Colonic mucosa (tissue), 4 donors: ENCODE measurements at places on chromosomes 4 and X. TPM values are rescaled to one million over a fixed set of nuclear protein-coding genes. Genes with fewer than 3 reads are reported as not detected.
A peak's percentile ranks its signal among the peaks of the same experiment; 100 is the strongest.

Gene CXorf58
- not detected for total RNA-seq

Gene PAGE2
- not detected for total RNA-seq

Gene PLP1
- 4.0 TPM for total RNA-seq

Gene CACNA1F
- total RNA-seq = 1.0 TPM

Gene CCNA2
- 15.6 TPM for total RNA-seq

Gene CNKSR2
- total RNA-seq = 0.32 TPM

Gene HDAC8
- 23.0 TPM for total RNA-seq

Gene MAGEA8
- not detected for total RNA-seq

Gene RASGEF1B
- 7.8 TPM for total RNA-seq

Gene ACE2
- total RNA-seq = 19.5 TPM

Gene REST
- 31.9 TPM for total RNA-seq

Gene ASB11
- total RNA-seq = not detected

Gene STBD1
- total RNA-seq = 39.2 TPM

Gene TRAM1L1
- 0.20 TPM for total RNA-seq

Gene TMEM156
- 0.77 TPM for total RNA-seq

Gene SLC26A1
- total RNA-seq = 3.8 TPM

Gene MAGEE2
- total RNA-seq = 0.10 TPM

Gene PFKFB1
- total RNA-seq = 0.32 TPM

DNA sequence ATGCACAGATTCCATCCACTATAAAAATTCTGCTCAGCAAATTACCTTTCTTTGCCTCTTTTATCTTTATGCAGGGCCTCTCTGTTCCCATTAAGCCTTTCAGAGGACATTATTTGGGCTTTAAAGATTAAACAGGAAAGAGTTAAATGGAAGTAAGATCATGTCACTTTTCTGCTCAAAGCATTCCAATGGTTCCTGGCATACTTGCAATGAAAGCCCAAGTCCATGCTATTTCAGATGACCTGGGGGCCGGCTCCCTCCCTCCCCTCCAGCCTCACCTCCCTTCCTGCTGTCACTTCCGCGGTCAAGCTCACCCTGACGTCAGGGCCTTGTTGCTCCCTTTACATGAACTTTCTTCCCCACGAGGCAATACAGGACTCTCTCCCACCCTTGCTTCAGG, 125.5 kb downstream of the C4orf51 start:
- H3K27me3 ChIP-seq = no peaks in the 10 kb centered on the region
- no peak overlapping the region for H3K27ac ChIP-seq
- H3K4me3 ChIP-seq = no peak overlapping the region
- no peaks in the 10 kb centered on the region for H3K36me3 ChIP-seq
- DNase-seq = no peak

- DNase-seq = no peak
- H3K27ac ChIP-seq = no peak overlapping the region
- no peaks in the 10 kb centered on the region for H3K36me3 ChIP-seq
- H3K4me1 ChIP-seq = no peaks in the 10 kb centered on the region
- no peak overlapping the region for H3K4me3 ChIP-seq
- H3K27me3 ChIP-seq = no peaks in the 10 kb centered on the region
Measured at GRCh38 chr4:151753056-151753455, 7.8 kb downstream of the GATB start.

GRCh38 chr4:104073229-104073628, 353.4 kb upstream of the TACR3 start:
- no peak overlapping the region for H3K4me3 ChIP-seq
- no peak for DNase-seq
- H3K27ac ChIP-seq = no peak overlapping the region

GRCh38 chr4:90328558-90328957, 201.4 kb downstream of the CCSER1 start:
- no peaks in the 10 kb centered on the region for H3K36me3 ChIP-seq
- H3K27ac ChIP-seq = no peak overlapping the region
- peaks cover 2% of the 10 kb centered on the region for H3K4me1 ChIP-seq
- no peak overlapping the region for H3K4me3 ChIP-seq
- peak; percentile 25 for DNase-seq

- no peaks in the 10 kb centered on the region for H3K4me1 ChIP-seq
- H3K36me3 ChIP-seq = no peaks in the 10 kb centered on the region
- no peak for DNase-seq
- no peak overlapping the region for H3K27ac ChIP-seq
Measured at GRCh38 chrX:109626637-109627036, 1.7 kb upstream of the KCNE5 start.

DNA sequence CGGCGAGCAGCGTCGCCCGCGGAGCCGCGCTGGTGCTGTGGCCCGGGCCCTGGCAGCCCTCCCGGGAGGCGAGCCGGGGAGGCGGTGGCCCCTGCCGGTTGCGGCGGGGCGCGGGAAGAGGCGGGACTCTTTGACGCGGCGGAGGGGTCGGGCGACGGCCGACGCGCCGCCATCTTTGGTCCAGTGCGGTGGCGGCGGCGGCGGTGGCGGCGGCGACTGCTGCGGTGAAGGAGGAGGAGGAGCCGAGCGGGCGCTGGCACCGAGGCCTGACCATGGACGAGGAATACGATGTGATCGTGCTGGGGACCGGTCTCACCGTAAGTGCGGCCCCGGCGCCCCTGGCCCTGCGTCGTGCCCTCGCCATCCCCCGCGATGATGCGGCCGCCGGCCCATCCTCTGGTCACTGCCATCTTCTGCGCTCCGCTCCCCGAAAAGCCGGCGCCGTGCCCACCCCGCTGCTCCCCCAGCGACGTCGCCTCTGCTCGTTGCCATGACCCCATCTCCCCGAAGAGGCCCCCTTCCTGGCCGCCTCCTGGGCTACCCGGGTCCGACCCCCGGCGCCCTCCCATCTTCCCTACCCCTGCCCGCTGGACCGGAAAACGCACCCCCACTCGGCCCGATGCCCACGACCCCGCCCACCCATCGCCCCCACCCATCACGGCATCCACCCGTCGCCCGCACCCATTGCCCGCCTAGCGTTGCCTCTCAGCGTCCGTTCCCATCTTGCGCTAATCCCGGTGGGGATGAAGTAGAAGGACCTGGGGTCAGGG, at the start of gene GDI1:
Gene GDI1, plus strand, starts transcription at position 172 of the 770 bp plus-strand sequence. Its CDS starts 101 bp downstream, at position 273.
- H3K27me3 ChIP-seq = no peaks in the 10 kb centered on the region
- no peaks in the 10 kb centered on the region for H3K4me1 ChIP-seq
- H3K27ac ChIP-seq = peak within 1 kb of the TSS; percentile 69
- no peak for DNase-seq
- H3K36me3 ChIP-seq = no peaks in the 10 kb centered on the region

- no peaks in the 10 kb centered on the region for H3K27me3 ChIP-seq
- H3K36me3 ChIP-seq = no peaks in the 10 kb centered on the region
- DNase-seq = no peak
Measured at GRCh38 chr4:163922302-163922701, 427.8 kb downstream of the TMA16 start.

DNA sequence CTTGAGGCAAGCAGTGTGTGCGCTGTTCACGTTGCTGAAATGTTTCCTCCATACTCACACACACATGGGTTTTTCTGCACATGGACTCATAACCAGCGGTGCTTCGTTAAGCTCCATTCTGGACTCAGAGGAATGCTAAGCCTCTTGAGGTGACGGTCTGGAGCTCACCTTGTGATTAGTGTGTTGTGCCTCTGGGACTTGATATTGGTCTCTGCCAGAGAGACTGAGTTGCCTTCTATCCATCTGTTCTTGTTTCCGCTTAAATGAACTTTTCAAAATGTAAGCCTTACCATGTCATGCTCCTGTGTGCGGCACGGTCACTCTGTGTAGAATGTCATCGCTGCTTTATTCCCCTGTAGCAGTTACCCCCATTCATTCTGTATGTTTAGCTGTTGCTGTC, 42.5 kb downstream of the ADD1 start:
- no peaks in the 10 kb centered on the region for H3K4me1 ChIP-seq
- peaks cover 12% of the 10 kb centered on the region for H3K36me3 ChIP-seq
- H3K27ac ChIP-seq = no peak overlapping the region
- H3K27me3 ChIP-seq = no peaks in the 10 kb centered on the region
- DNase-seq = no peak
